ENCODE measurements at places on chromosomes 2 and 18.
A peak's percentile ranks its signal among the peaks of the same experiment; 100 is the strongest.

GRCh38 chr2:47010176-47010575, 94.6 kb upstream of the MCFD2 start:
- no peak overlapping the region for H3K4me3 ChIP-seq
- no peak for DNase-seq
- H3K4me1 ChIP-seq = peaks cover 42% of the 10 kb centered on the region

DNA sequence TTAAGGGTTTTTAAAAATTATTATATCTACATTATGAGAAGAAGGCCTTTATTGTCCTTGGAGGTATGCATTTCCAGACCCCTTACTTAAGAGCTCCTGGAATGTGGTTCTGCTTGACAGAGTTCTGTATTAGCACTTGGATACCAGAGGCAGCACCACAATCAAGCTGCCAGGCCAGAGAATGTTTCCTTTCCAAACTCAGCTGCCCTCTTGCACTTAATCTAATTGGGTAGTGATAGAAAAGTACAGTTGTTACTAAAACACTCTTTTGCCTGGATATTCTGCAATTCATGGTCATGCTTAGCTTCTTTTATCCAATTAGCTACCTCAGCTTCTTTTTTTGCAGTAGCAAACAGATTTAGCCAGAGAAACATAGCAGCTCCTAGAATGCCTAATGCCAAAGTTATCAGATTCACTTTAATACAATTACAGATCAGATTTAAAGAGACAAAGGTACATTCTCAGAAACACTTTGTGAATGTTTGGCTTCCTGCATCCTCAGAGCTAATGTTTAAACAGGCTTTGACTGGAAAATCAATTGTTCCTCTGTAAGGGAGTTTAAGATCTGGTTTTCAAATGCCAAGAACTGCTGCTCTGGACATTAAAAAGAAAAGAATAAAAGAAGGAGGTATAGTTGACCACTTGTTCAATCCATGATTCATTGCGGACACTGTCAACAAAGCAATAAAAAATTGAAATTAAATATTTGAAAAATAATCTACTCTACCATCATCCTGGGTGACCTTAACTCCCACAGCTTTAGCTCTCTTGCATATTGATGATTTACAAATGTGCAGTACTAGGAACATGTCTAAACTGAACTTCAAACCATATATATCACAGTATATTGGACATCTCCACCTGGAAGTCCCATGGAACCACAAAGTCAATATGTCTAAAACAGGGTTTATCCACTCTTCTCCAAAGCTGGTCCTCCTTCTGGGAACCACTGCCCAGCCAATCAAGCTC, 12.8 kb downstream of the NOSTRIN start:
- no peaks in the 10 kb centered on the region for H3K27me3 ChIP-seq
- no peak overlapping the region for H3K27ac ChIP-seq
- H3K4me3 ChIP-seq = no peak overlapping the region
- H3K36me3 ChIP-seq = no peaks in the 10 kb centered on the region
- peaks cover 8% of the 10 kb centered on the region for H3K4me1 ChIP-seq
- no peak for DNase-seq

DNA sequence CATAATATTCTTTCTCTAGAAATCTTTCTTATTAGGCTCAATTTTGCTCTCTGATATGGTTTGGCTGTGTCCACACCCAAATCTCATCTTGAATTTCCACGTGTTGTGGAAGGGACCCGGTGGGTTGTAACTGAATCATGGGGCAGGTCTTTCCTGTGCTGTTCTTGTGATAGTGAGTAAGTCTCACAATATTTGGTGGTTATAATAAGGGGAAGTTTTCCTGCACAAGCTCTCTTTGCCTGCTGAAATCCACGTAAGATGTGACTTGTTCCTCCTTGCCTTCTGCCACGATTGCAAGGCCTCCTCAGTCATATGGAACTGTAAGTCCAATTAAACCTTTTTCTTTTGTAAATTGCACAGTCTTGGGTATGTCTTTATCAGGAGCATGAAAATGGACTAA, 73.8 kb downstream of the CAVIN2 start:
- no peaks in the 10 kb centered on the region for H3K36me3 ChIP-seq
- H3K4me1 ChIP-seq = no peaks in the 10 kb centered on the region
- H3K27me3 ChIP-seq = no peaks in the 10 kb centered on the region

- no peaks in the 10 kb centered on the region for H3K27me3 ChIP-seq
- H3K4me1 ChIP-seq = peaks cover 4% of the 10 kb centered on the region
- no peak overlapping the region for H3K27ac ChIP-seq
- no peak overlapping the region for H3K4me3 ChIP-seq
Measured at GRCh38 chr2:128343459-128343858, 24.8 kb upstream of the HS6ST1 start.

DNA sequence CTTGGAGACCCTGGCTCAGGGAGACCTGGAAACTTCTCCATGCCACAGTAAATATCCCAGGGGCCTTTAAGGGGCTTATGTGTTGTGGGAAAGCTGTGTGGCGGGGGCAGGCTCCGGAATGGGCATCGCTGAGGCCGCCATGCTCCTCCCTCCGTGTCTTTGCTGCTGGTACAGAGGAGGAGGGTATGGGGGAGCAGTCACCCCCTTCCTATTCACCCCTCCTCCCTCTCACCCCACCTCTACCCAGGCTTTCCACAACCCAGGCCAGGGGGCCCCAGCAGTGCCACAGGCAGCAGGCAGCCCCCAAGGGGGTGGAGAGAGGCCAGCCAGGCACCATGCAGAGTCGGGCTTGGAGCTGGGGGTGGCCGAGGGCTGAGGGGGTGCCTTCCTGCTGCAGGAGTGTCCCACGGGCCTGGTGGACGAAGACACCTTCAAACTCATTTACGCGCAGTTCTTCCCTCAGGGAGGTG, 28.0 kb upstream of the FAHD2A start:
- H3K36me3 ChIP-seq = no peaks in the 10 kb centered on the region
- H3K27ac ChIP-seq = no peak overlapping the region
- H3K27me3 ChIP-seq = no peaks in the 10 kb centered on the region

GRCh38 chr18:24659827-24660720, 199.6 kb downstream of the HRH4 start:
- H3K27me3 ChIP-seq = peaks cover 8% of the 10 kb centered on the region
- peak overlapping the region; percentile 35 for H3K4me3 ChIP-seq
- DNase-seq = no peak
- H3K27ac ChIP-seq = peak overlapping the region; percentile 55
- no peaks in the 10 kb centered on the region for H3K36me3 ChIP-seq

GRCh38 chr18:31710826-31711225, 26.4 kb upstream of the B4GALT6 start:
- DNase-seq = no peak
- no peaks in the 10 kb centered on the region for H3K36me3 ChIP-seq
- no peak overlapping the region for H3K4me3 ChIP-seq
- H3K27ac ChIP-seq = no peak overlapping the region

DNA sequence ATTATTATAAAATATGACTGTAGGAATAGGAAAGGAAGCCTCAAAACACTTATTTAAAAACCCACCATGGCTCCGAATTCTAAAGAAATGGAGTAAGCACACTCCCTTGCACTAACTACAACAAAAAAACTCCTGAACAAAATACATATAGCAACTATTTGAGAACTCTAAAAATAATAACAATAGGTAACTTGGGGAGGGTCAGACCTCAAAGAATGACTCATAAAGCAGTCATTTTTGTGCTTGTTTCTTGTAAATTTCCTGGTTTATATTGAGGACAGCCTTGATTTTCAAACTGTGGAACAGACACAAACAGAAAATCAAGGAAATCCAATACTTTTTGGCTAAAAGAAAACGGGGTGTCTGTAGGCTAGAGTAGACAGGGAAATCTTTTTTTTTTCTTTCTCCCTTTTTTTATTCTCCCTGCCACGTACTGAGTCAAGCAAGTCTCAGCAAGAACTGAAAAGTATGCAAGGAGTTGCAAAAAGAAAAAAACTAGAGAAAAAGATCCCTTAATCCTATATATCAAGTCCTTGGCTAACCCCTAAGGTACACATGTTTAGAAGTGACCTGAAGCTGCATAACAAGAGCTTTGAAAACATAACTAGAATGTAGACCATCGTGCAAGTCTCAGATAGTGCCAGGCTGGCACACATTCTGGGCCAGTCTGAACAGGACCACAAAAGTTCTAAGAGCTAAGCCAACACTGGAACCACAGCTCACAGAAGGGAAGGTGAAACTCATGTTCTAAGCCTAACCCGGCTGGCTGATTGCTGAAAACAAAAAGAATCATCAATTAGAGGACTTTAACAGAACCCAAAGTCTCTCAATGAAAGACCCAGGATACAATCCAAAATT, 403.1 kb upstream of the LYPD1 start:
- no peaks in the 10 kb centered on the region for H3K4me1 ChIP-seq
- H3K27me3 ChIP-seq = no peaks in the 10 kb centered on the region
- no peak for DNase-seq
- no peak overlapping the region for H3K4me3 ChIP-seq
- no peaks in the 10 kb centered on the region for H3K36me3 ChIP-seq

DNA sequence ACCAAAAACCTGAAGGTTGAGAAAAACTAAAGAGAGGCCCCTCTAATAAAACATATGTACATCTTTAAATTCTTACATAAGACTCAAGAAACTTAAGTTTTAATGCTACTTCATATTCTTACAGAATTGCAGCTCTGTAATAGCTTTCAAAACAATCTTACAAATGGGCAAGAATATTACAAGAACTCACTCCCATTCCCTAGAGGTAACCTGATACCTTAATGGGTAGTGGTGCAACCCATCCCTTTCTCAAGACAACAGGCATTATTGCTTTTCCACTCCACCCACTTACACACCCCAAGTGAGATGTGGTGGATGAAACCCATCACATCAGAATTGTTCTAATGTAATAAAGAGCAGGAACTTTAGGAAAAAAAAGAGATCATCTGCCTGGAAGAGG, 103.7 kb downstream of the RBMS1 start:
- no peaks in the 10 kb centered on the region for H3K27me3 ChIP-seq
- no peak for DNase-seq
- no peak overlapping the region for H3K4me3 ChIP-seq
- H3K4me1 ChIP-seq = peaks cover 48% of the 10 kb centered on the region

DNA sequence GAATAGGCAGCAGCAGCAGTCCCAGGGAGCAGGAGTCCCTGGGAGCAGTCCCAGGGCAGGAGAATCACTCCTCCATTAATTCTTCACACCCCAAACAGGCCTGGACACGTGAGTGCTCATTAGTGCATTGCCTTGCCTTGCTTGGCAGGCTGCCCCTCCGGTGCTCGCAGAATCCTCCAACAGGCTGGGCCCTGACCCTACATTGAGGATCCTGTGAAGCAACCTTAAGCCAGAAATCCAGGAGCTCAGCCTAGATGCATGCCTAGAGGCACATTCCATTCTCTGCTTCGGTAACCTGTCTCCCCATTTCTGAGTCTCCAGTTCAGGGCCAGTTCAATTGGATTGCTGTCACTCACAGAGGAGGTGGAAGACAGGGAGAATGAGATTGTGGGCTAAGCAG, 97.4 kb upstream of the LRATD1 start:
- no peak overlapping the region for H3K27ac ChIP-seq
- DNase-seq = no peak
- no peaks in the 10 kb centered on the region for H3K27me3 ChIP-seq
- H3K4me3 ChIP-seq = no peak overlapping the region
- no peaks in the 10 kb centered on the region for H3K36me3 ChIP-seq

- no peaks in the 10 kb centered on the region for H3K4me1 ChIP-seq
- no peak overlapping the region for H3K4me3 ChIP-seq
- DNase-seq = no peak
- no peak overlapping the region for H3K27ac ChIP-seq
Measured at GRCh38 chr2:168343586-168343985, 96.2 kb upstream of the STK39 start.

DNA sequence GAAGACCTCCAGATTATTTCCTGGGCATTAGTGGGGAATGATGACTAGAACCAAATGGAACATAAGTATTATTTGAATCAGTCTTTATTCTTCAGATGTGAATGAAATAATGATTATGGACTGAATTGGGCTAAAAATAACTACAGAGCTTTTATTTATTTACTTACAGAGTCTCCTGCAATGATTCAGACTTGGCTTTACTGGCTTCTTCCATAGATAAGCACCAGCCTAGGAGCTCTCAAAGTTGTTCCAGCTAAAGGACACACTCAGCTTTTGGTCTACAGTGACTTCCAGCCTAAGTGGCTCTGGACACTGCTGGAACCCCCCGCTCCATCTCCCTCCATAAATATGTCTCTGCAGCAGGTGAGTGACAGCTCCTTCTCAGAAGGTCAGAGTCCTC, 24.3 kb upstream of the ARHGAP25 start:
- H3K36me3 ChIP-seq = no peaks in the 10 kb centered on the region
- no peak overlapping the region for H3K27ac ChIP-seq
- no peaks in the 10 kb centered on the region for H3K4me1 ChIP-seq
- no peak for DNase-seq
- H3K27me3 ChIP-seq = no peaks in the 10 kb centered on the region

- H3K4me1 ChIP-seq = peaks cover 20% of the 10 kb centered on the region
- DNase-seq = peak; percentile 87
- H3K36me3 ChIP-seq = no peaks in the 10 kb centered on the region
- H3K4me3 ChIP-seq = no peak overlapping the region
Measured at GRCh38 chr2:127155947-127156346, 49.0 kb upstream of the BIN1 start.

DNA sequence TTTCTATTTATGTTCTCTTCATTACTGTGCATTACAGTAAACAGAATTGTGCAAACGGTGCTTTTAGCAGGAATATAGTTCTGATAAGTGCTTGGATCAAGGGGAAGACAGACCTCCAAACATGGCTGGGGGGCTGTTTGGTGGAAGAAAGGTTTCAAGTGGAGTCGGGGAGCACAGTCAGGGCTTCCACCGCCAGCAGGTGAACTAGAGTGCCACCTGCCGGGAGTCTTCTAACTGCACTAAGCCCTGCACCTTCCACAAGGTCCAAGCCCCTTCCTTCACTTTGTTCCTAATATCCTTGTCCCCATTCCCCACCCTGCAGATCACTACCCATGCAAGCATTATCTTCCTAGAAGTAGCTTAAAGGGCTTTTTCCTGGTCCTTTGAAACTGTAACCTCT, 11.1 kb downstream of the ONECUT2 start:
- peaks cover 37% of the 10 kb centered on the region for H3K27me3 ChIP-seq
- H3K36me3 ChIP-seq = no peaks in the 10 kb centered on the region
- H3K27ac ChIP-seq = no peak overlapping the region

- H3K36me3 ChIP-seq = no peaks in the 10 kb centered on the region
- H3K27ac ChIP-seq = no peak overlapping the region
- H3K4me1 ChIP-seq = no peaks in the 10 kb centered on the region
- no peak overlapping the region for H3K4me3 ChIP-seq
Measured at GRCh38 chr2:192498747-192499146, 304.0 kb upstream of the TMEFF2 start.

- no peaks in the 10 kb centered on the region for H3K4me1 ChIP-seq
- H3K27ac ChIP-seq = no peak overlapping the region
- DNase-seq = no peak
- no peaks in the 10 kb centered on the region for H3K36me3 ChIP-seq
- no peaks in the 10 kb centered on the region for H3K27me3 ChIP-seq
Measured at GRCh38 chr18:1585881-1586488, 681.3 kb downstream of the ADCYAP1 start.

DNA sequence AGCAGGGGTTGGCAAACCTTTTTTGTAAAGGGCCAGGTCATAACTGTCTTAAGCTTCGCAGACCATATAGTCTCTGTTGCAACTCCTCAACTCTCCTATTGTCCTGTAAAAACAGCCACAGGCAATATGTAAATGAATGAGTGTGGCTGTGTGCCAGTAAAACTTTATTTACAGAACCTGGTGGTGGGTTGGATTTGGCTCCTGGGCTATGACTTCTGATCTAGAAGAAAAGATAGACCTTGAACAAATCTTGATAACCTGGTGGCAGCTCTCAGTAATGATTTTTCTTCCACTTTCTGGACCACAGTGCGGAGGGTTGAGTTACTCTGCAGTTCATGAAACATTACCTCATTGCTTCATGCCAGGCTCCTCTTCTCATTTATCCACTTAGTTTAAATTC, 139.3 kb downstream of the MYCN start:
- no peak for DNase-seq
- H3K4me3 ChIP-seq = no peak overlapping the region
- H3K27ac ChIP-seq = no peak overlapping the region
- no peaks in the 10 kb centered on the region for H3K4me1 ChIP-seq
- H3K27me3 ChIP-seq = no peaks in the 10 kb centered on the region

Data from gastrocnemius medialis (tissue), 4 donors.